Fibroblast of skin of abdomen (primary cell): ENCODE measurements at places on chromosomes 16 and 17.

GRCh38 chr16:17306745-17307144, 164.0 kb downstream of the XYLT1 start:
- no peak for DNase-seq

GRCh38 chr17:41687828-41688640, 651 bp upstream of the EIF1 start:
- DNase-seq, result no peak

- DNase-seq, result no peak
Measured at GRCh38 chr16:26493751-26494150, 573.0 kb upstream of the C16orf82 start.

- no peak for DNase-seq
Measured at GRCh38 chr17:49277638-49278037, 47.1 kb upstream of the PHOSPHO1 start.

DNA sequence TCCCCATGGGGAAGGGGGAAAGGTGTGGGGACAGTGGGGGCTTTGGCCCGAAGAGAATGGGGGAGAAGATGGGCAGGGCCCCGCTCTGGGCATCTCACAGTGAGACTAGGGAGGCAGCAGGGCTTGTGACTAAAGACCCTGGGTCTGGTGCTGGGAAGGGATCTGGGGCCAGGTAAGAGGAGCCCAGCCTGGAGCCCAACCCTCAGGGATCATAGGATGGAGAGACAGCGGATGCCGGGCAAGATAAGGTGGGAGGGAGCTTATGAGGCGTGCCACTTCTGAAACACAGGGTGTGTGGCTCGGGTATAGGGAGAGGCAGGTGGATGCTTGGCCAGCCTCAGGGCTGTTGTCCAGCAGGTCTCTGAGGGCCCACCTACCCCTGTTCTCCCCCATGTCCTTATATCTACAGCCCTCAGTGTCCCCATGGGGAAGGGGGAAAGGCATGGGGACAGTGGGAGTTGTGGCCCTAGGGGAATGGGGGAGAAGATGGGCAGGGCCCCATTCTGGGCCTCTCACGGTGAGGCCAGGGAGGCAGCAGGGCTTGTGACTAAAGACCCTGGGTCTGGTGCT, 15.4 kb downstream of the USP6 start:
- DNase-seq, result no peak

DNA sequence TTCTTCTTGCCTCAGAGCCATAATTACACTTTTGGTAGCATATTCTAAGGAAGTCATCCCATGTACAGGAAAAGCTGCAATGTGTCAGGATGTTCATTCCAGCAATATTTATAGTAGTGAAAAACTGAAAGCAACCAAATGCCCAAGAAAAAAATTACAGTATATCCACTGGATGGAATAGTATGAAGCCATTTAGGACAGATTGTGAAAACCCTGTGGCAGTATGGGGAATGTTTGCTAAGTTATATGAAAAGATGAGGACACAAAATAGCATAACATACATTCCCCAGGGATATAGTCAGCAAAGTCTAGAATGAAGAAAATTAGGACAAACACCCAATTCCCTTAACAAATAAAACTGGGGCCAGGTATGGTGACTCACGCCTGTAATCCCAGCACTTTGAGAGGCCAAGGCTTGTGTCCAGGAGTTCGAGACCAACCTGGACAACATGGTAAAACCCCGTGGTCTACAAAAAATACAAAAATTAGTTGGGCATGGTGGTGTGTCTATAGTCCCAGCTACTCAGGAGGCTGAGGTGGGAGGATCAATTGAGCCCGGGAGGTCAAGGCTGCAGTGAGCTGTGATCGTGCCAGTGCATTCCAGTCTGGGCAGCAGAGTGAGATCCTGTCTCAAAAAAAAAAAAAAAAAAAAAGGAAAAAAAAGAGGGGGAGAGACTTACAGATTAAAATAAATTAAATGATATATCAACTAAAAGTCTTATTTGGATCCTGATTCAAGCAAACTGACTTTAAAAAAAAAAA, 2.3 kb downstream of the LRRC3C start:
- peak; percentile 88 for DNase-seq

- DNase-seq, result no peak
Measured at GRCh38 chr17:30344283-30345088, 10.6 kb upstream of the TMIGD1 start.

DNA sequence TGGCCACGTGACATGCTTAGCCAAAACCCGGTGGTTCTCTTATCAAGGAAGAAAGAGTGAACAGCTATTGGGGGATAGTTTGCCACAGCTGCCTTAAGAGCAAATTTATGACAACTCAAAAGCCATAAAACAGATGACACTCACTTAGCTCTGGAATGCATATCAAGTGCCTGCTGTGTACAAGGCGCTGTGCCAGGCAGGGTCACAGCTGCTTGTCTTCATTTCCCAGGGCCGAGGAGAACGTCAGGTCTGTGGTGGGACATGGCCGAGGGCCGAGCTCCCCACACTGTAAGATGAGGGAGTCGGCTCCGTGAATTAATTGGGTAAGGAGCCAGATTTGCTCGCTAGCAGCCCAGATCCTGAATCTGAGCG, 14.0 kb downstream of the EEF2K start:
- DNase-seq, result peak; percentile 65

DNA sequence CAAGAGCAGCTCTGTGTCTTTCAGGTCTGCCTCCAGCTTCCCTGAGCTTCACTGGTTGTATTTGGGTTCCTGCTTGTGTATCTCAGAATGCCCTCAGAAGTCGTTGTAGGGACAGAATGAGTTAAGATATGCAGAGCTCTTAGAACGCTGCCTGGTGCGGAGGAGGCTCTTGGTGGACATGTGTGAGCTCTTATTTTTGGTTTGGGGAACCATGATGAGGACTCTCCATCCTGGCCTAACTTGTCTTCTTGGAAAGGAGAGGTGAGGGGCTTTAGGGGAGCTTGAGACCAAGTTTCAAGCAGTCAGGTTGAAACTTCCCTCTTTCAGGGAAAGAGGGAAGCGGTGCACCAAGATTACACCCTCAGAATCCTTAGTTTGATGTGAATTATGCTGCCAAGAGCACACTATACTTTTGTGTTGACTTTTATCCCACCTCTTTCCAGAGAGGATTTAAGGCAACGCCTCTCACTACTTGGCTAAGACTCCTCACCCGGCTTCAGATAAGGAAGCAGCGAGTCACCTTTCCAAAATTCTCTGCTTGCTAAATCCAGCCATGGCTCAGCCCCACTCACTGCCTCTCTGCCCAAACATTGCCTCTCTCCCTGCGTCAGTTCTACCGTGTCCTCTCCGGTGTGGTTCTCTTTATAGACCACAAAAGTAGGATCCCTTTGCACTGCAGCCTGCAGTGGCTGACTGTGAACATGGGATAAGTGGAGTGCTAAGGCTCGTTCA, 12.7 kb downstream of the CDK5RAP3 start:
- no peak for DNase-seq

GRCh38 chr17:6675201-6675825, 23.8 kb downstream of the C17orf100 start:
- no peak for DNase-seq

- DNase-seq, result no peak
Measured at GRCh38 chr17:42438600-42439567, 15.8 kb upstream of the CAVIN1 start.

DNA sequence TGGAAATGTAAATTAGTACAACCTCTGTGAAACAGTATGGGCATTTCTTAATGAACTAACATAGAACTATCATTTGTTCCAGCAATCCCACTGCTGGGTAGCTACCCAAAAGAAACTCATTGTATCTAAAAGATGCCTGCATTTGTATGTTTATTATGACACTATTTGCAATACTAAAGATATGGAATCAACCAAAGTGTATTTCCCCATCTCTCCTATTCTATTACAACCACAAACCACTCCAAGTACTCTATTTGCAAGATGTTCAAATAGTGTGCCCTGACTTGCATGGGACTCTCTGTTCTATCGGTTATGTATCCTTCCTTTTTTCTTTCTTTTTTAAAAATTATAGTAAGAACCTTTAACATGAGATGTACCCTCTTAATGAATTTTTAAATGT, 845.2 kb downstream of the CDH11 start:
- no peak for DNase-seq

DNA sequence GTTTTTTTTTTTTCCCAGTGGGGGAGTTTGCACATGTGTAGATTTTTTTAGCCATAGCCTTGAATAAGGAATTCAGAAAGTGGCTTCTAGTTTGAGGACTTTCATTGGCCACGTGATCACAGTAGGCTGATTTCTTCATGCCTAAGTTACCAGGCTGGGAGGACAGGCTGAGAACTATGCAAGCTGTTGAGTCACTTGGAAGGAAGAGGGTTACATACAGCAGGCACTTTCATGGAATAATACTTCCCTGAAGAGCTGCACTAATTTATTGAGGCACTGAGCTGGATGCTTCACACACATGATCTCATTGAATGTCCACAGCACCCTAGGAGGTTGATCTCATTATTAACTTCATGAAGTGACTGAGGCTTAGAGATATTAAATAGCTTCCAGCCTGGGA, 22.8 kb downstream of the PRKCB start:
- DNase-seq, result no peak

DNA sequence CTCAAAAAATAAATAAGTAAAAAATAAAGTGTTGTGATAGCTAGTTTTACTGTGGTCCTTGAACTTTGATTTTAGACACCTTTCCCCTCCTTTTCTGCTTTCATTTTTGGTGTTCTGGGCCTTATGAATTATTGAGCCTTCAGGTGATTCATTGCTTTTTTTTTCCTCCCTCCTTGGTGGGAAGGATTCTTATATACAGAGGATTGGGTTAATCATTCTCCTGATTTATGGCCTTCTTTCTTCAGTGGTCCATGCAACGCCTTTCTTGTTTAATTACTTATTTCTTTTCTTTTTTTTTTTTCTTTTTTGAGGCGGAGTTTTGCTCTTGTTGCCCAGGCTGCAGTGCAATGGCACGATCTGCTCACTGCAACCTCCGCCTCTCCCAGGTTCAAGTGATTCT, 8.0 kb upstream of the MYL4 start:
- no peak for DNase-seq

GRCh38 chr17:64130559-64131001, 636 bp upstream of the ERN1 start:
- peak; percentile 66 for DNase-seq

GRCh38 chr17:57110579-57111325, 25.7 kb downstream of the AKAP1 start:
- no peak for DNase-seq

DNA sequence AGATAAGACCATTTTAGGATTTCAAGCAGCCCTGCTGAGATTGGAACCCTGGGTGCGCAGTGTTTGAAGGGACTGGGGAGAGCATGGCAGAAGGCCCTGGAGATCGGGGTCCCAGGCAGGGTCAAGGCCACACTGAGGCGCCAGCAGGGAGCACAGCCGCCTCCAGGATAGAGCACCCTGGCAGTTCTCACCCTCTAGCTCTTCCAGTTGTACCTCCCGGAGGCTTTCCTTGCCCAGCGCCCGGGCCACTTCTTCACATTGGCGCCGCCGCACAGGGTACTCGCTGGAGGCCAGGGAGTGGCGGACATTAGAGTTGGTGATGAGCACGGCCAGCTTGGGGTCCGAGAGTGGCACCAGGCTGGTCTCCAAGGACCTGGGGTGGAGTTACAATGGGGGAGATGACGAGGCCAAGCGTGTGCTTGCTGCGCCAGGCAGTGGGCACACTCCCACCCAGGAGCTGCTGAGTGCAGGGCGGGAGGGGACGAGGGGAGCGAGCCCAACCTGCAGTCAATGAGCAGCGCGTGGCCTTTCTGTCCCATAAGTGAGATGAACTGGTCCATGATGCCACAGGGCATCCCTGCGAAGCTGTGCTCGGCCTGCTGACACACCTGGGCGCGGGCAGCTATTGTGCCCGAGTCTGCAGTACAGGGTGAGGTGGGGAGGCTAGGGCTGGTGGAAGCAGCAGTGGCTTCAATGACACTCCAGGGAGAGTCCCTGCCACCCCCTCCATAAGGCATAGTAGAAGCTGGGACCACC, 2.3 kb downstream of the GALK1 start:
- no peak for DNase-seq

- DNase-seq, result no peak
Measured at GRCh38 chr16:79393127-79393526, 207.4 kb downstream of the MAF start.

DNA sequence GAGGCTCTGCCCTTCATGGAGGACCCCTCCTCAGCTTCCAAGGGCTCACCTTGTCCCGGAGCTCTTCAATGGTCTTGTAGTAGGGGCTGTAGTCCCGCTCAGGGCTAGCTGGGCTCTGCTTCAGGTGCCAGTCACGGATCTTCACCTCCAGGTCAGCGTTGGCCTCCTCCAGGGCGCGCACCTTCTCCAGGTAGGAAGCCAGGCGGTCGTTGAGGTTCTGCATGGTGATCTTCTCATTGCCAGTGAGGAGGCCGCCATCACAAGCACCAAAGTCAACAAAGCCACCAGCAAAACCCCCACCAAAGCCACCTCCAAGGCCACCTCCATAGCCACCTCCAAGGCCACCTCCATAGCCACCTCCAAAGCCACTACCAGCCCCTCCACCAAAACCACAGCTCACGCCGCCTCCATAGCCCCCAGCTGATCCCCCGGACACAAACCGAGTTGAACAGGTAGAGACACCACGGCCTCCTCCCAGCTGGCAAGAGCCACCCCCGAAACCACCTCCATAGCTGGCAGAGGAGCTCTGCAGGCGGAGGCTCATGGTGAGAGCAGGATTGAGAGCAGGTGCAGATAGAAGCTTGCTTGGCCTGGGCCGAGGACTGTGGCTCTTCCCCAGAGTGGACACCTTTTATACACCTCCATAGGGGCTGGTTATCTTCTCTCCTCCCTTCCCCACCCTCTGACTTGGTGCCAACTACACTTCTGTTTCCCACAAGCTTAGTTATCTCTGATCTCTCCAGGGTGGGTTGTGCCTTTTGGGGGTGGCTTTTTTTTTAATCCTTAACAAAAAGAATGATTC, at the start of gene KRT13:
Gene KRT13 (minus strand): TSS at position 606 of the 802 bp plus-strand sequence. CDS start 62 bp downstream, at position 544.
- DNase-seq, result no peak

- DNase-seq, result no peak
Measured at GRCh38 chr16:50254072-50254471, 12.3 kb upstream of the ADCY7 start.

DNA sequence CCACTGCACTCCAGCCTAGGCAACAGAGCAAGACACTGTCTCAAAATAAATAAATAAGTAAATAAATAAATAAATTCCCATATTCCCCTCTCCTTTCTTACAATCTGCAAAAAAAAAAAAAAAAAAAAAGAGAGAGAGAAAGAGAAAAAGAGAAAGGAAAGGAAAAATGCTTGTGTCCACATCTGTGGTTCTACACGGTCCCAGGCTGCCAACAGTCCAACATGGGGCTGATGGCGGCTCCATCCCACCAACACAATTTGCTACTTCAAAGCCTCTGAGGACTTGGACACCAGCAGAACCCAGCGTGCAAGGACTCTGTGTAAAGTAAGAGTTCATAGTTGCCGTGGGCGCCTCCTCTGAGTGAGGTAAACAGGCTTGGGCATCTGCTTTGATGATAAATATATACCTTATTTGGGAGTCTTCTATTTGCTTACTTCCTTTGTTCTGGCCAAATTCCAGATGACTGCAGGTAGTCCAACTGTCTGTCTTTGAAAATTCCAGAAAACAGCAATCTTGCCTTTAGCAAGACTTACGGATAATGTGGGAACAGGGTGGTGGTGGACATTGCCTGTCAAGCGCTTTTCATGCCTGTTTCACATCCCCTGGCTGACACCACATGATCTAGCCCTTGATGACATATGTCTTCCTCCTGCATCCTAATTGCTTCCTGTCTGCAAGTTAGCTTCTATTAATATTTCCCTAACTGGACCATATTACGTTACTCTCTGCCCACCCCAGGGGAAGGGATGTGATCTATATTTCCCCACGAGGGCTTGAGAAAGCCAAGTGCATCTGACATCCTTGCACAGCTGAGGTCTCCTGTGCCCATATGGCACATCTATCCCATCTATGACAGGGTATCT, 10.1 kb downstream of the LITAF start:
- no peak for DNase-seq

- DNase-seq, result peak; percentile 52
Measured at GRCh38 chr17:60971515-60972369, 294.1 kb downstream of the BCAS3 start.
